H4 (cell line): ENCODE measurements at places on chromosomes 3 and 15.

GRCh38 chr3:72720566-72720965 lies 127.7 kb downstream of the SHQ1 start:
- DNase-seq: no peak

- no peak for DNase-seq
Measured at GRCh38 chr3:105807146-105807545, 61.7 kb downstream of the CBLB start.

- no peak for DNase-seq
Measured at GRCh38 chr3:160081958-160082533, 93.4 kb downstream of the IL12A start.

- no peak for DNase-seq
Measured at GRCh38 chr3:11810276-11810675, 36.4 kb downstream of the TAMM41 start.

- no peak for DNase-seq
Measured at GRCh38 chr15:101532865-101533264, 43.4 kb upstream of the PCSK6 start.

DNA sequence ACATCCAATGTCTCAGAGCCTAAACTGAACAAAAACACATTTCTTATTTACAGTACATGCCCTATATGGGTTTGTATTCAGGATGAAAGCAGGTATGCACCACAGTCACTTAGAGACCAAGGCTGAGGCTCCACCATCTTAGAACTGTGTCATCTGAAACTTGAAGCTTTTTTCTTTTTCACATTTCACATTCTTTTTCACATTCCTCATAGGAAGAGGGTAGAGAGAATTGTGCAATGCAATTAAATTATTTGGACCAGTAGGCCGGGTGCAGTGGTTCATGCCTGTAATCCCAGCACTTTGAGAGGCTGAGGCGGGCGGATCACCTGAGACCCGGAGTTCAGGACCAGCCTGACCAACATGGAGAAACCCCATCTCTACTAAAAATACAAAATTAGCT lies 591.0 kb downstream of the MECOM start:
- no peak for DNase-seq

- no peak for DNase-seq
Measured at GRCh38 chr3:82883072-82883471, 1121.6 kb upstream of the GBE1 start.

- no peak for DNase-seq
Measured at GRCh38 chr3:153706706-153707105, 414.5 kb upstream of the ARHGEF26 start.

DNA sequence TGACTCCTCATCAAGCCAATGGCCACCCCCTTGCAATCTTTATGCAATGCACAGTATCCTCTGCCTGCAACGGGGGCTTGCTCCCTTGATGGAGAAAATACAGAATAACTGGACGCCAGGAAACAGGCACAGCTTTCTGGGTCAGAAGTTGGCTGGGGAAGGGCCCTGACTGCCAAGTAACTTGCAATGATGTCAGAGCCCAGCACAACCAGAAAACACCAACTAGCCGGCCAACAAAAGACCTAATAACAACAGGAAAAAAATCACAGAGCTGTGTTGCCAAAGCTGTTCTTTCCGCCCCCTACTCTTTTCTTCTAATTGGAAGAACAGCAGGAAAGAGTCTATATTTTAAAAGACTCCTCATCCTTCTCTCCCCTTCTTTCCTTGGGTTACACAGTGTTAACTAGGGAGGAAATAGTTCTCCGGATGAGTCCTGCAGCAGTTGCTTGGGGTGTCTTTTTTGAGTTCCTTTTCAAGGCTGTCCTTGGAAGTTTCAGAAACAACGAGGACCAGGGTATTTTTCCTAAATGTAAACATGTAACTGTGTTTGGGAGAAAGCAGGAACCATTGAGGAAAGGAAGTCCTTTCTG lies 1.4 kb upstream of the SEMA6D start:
- no peak for DNase-seq

DNA sequence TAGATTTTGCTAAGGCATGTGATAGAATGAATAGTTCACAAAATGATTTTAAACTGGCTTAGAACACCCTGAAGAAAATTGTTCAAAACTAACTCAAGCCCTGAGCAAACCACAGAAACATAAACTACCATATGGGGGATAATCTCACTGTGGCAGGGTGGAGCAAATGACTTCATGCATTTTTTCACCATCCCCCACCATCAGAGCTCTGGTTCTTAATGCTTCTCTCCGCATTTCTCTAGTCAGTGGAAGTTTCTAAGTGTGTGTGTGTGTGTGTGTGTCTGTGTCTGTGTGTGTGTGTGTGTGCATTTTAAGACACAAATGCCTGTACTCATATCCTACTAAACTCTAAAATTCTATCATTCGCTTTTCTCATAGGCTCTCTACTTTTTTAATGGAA lies 107.1 kb upstream of the PHLDB2 start:
- DNase-seq: peak; percentile 91

DNA sequence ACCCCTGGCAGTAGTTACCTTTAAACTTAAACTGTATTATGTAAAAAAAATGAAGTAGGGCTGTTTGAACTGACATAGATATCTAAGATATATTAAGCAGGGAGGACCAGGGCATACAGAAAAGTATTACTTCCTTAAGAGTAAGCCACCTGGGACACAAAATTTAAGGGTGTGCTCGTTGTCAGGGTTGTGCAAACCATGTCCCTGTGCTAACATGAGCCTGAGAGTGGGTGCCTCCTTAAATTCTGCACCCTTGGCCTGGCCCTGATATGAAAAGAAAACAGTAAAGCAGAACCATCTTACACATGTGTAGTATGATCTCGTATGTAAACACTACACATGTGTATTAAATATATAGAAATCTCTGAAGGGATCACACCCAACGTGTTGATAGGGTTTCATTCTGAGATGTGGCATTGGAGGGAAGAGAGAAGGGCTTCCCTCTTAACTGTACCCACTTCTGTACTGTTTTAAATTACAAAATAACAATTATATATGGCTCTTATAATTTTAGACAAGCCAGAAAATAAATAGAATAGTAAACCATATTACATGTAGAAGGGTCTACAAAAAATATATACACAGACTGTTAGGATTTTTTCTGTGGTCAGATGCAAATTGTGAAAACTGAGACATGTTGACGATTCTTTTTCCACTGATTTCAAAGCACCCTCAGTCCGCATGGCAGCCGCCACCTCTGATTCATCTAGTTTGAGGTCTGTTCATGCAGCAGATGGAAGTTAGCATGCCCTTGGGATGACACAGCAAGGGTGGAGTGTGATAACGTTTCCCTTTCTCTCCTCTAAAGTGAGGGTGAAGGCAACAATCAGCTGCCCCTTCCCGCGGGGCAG lies 400.8 kb upstream of the PROK2 start:
- peak; percentile 37 for DNase-seq

GRCh38 chr3:149239357-149239936 lies 17.8 kb upstream of the CP start:
- no peak for DNase-seq

DNA sequence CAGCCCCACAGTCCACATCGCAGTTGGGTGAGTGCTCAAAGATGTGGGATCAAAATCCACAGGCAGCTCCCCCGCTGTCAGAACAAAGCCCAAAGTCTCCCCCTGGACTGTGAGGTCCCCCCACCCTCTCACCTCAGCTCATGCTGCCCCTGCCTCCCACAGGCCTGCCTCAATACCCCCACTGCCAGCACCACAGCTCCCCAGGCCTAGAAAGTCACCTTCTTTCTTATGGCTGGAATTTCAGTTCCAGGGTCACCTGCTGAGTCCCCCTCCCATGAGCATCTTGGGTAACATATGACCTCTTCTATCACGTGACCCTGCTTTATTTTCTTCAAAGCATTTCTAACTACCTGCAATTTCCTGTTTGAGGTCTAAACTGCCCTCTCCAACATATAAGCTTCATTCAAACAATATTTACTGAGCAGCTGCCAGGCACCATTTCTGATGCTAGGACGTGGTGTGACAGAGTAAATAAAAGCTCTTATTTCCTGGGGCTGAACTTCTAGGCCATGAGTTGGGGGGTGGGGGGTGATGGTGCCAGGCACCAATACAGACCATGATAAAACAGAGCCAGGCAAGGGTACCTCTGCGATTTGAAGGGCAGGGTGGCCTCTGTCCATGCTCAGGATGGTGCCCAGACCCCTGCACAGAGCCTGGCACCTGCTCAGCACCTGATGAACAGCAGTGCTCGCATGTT lies 2.4 kb upstream of the TMEM89 start:
- no peak for DNase-seq

GRCh38 chr3:167078070-167078622 lies 302.0 kb downstream of the ZBBX start:
- DNase-seq: peak; percentile 42

GRCh38 chr15:69653306-69653705 lies 200.7 kb downstream of the RPLP1 start:
- DNase-seq: no peak

- DNase-seq: no peak
Measured at GRCh38 chr3:113057117-113057516, 66.3 kb downstream of the GTPBP8 start.

- no peak for DNase-seq
Measured at GRCh38 chr15:56770173-56770572, 36.9 kb upstream of the ZNF280D start.

- no peak for DNase-seq
Measured at GRCh38 chr3:180612364-180612763, 10.4 kb downstream of the TTC14 start.

GRCh38 chr3:29181149-29181780 lies 99.6 kb upstream of the RBMS3 start:
- no peak for DNase-seq

DNA sequence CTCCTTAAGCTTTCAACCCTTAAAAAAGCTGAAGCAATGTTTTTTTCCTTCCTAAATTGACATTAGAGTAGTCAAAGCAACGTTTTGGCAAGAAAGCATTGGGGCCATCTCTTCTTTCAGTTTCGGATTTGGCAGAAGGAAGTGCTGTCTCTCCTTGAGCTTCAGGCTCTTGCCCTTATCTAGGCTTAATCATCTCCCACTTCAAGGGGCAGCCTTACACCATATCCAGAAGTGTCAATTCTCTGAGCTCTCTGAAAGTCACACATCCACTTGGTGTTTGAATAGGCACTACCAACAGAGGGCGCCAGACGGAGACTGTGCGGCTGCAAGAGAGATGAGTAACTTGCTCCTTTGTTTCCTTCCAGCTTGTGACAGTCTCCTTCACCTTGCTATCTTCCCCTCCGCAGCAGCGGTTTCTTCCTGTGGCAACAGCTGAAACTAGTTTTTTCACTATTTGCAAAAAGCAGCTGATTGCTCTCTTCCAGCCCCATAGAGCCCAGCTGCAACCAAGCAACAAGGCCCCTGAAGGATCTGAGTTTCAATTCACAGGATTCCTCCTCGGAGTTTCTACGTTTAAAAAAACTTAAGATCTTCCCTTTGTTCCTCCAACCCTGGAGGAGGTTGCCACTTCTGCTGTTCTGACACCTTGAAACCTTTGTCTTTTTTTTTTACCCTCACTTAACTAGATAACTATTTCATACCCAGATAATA lies 147.0 kb upstream of the SLCO3A1 start:
- DNase-seq: peak; percentile 32

DNA sequence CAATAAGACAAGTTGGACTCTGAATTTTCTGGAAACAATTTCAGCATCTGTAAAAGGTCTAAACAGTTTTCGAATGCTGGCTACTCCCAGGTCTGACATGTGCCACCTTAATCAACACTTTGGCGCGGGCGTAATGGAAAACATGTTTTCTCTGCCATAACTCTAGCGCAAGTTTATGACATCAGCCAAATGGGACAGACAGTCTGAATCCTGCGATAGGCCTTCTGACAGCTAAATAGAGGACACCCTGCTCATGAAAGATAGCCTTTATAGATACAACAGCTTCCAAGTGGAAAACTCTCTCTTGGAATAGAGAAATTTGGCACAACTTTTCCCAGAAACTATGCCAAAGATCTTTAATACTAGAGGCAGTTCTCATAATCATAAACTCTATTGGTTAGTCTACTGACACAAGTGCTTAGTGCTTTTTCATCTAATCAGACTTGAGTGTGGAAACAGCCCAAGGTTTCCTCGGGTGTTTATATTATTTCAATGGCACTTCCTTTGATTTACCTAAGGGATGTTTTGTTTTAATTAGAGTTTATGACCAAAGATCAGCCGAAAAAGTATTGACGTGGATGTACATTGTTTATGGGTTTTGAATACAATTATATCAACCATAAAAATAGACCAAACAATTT lies 120.1 kb upstream of the DPH6 start:
- no peak for DNase-seq

- DNase-seq: no peak
Measured at GRCh38 chr3:121836064-121836463, 1.1 kb downstream of the EAF2 start.

DNA sequence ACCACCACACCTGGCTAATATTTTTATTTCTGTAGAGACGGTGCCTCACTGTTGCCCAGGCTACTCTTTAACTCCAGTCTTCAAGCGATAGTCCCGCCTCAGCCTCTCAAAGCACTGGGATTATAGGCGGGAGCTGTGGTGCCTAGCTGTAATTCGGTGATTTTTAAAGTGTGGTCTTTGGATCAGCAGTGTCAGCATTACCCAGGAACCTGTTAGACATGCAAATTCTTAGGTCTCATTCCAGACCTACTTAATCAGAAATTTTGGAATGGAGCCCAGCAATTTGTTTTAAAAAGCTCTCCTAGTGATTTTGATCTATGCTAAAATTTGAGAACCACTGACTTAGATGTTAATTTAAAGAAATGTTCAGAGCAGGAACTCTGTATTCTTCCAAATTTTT lies 51.9 kb downstream of the GOLM2 start:
- DNase-seq: peak; percentile 8

GRCh38 chr15:70023064-70023768 lies 74.5 kb downstream of the TLE3 start:
- DNase-seq: peak; percentile 88

GRCh38 chr15:91289324-91289723 lies 189.3 kb downstream of the SV2B start:
- DNase-seq: no peak

DNA sequence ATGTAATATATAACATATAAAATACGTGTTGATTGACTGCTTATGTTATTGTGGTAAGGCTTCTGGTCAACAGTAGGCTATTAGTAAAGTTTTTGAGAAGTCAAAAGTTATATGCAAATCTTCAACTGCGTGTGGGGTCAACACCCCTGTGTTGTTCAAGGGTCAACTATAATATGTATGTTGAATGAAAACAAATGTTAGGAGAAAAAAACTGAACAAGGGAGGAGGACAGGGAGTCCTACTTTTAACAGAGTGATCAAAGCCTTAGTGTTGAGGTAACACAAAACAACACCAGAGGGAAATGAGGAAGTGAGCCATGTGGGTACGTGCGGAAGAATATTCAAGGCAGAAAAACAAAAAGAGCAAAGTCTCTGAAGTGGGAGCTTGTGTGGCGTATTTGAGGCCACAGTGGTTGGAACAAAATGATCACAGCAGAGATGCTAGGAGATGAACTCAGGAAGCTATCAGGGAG lies 62.5 kb downstream of the SFMBT1 start:
- DNase-seq: no peak
